ENCODE measurements at places on chromosomes 13 and 19.

DNA sequence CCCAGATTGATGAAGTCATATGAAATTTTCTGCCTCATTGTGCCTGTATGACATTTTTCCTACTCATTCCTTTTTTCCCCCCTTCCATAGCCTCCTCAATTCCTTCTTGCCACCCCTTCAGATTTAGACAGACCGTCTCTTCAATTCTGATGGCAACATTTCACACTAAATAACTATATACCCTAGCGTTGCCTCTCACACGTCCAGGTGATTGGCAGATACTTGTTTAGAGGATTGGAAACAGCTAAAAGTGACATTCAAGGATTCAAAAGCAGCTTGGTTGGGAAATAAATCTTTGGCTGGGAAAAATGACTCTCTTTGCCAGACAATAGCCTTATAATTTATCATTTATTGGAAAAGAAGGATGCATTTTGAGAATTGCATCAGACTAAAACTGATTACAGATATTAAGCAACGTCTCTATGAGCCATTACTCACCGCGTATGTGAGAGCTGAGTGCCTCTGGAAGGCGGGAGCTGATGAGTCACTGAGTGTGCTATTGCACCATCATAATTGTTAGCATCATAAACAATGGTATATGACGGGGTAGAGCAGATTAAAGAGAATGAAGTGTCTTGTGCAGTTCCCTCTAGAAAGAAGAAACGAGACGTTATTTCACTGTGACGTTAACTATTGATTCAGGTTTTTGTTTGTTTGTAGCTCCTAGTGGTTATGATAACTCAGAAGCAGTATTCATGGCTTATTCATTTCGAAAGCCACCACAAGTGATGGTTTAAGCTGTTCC is 61.1 kb upstream of the FAM216B start:
- no peak for DNase-seq

GRCh38 chr13:77915686-77916085 is 2.9 kb downstream of the EDNRB start:
- no peak for DNase-seq

- peak; percentile 93 for DNase-seq
Measured at GRCh38 chr19:9309974-9310446, 372 bp upstream of the ZNF699 start.

- no peak for DNase-seq
Measured at GRCh38 chr19:51179256-51179655, 37.2 kb downstream of the SIGLEC7 start.

DNA sequence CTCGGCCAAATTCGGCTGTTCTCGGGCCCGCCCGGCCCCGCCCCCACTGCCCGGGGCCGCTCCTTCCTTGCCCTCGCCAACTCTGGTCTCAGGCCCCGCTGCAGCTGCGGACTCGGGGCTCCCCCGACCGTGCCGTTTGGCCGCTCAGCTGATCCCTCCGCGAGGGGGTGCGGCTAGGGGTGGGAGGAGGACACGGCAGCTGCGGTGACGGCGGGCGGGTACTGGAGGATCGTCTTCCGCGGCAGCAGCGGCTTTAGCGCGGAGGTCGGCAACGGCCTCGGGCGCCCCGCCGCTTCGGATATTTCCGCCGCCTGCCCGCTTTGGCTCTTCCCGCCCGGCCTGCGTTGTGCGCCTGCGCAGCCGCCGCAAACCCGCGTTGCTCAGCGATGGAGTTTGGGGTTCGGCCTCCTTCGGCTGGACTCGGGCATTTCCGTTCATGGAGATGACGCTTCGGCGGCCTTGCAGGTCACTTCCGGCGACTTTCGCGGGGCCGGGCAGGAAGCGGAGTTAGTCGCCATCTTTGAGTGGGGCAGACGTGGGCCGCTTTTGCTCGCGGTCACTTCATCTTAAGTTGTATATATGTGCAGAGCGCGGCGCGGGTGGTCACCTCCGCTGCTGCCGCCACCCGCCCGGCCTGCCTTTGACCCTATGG is 338 bp upstream of the UBE2M start:
- DNase-seq = peak; percentile 99

DNA sequence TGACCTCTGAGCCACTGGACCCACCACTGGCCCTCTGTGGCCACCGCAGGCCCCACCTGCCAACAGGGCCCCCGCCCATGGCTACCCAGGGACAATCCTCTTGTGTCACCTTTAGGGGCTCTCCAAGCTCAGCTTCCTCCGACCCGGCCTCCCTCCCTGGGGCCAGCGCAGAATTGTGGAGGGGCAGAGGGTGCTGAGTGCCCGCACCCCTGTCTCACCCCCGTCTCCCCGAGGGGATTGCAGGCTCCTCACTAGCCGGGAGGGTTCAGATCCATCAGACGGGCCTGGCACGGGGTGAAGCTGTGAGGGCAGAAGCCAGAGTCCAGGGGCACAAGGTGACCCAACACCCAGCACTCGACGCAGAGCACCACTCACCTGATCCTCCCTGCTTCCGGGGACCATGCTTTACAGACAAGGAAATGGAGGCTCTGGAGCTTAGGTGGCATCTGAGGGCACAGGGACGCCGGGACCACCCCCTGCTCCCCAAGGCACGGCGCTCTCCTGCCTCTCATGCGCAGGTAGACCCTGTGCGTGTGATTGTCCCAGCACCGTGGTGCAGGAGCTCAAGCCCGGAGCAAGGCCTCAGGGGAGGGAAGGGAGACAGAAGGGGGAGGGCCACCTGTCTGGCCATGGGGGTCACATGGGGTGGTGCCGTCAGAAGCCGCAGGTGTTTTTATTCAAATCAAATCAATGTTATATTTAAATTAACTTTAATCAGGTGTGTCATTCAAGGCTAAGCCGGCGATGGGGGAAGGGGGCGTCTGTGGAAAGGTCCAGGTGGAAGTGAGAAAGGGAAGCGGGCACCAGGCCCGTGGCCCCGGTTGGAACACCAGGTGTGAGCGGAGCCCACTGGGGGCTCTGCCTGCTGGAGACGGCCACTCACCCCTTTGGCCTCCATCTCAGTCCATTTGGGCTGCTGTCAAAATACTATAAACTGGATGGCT is 21.6 kb upstream of the SPACA7 start:
- DNase-seq = no peak

DNA sequence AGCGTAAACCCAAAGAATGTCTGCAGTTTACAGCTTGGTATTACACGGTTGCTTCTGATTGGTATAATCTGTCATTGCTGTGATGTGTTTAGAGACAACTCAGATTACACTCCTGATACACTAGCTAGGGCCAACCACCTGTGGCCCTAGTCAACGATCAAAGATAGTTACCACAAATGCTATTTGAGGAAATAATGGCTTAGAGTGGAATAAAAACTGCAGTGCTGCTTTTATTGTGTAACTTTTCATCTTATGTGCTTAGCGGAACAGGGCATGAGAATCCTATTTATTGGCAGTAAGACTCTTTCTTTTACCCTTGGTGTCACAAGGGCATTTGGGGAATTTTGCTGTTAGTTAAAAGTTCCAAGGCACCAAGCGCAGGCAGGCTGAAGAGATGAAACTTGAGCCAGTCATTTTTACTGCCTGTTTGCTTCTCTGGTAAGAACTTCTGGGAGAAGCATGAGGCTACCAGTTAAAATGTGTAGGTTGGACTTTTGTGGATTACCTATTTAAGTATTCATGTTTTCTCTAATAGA is 363.3 kb downstream of the KCNRG start:
- DNase-seq = no peak

DNA sequence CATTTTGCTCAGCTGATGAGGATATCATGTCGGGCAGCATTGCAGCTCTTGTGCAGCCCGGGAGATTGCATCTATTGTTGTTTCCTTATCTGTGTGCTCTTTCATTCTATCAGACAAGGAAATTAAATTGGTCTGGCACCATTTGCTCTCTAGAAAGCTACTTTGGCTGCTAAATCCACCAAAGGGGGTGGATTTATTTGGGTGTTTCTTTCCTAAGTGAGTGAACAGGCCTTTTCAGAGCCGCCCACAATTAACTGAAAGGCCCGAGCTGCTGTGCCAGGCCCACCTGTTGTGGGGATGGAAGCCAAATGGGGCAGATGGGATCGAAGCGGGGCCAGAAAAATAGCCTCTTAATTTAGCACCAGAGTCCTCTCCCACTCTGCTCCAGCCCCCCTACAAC is 99.4 kb downstream of the DNAJC15 start:
- DNase-seq = no peak

- peak; percentile 71 for DNase-seq
Measured at GRCh38 chr19:46404055-46404752, 9.2 kb downstream of the CCDC8 start.

GRCh38 chr13:53759016-53759415 is 730.4 kb downstream of the OLFM4 start:
- DNase-seq = no peak

DNA sequence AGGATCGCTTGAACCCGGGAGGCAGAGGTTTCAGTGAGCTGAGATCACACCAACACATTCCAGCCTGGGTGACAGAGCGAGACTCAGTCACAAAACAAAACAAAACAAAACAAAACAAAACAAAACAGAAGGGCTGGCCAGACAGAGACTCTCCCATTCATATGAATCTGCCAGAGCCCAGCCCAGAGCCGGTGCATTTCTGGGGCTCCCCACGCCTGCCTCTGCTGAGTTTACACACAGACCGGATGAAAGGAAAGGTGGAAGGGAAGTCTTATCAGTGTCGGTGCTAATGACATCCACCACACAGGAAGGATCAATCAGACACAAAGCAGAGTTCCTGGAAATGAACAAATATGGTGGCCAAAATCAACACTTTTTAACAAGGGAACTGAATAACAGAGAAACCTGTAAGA is 6.8 kb downstream of the TRAPPC6A start:
- no peak for DNase-seq

- DNase-seq = no peak
Measured at GRCh38 chr13:23695196-23695595, 125.0 kb downstream of the TNFRSF19 start.

GRCh38 chr19:55088543-55089341 is 13.1 kb downstream of the EPS8L1 start:
- peak; percentile 70 for DNase-seq

- no peak for DNase-seq
Measured at GRCh38 chr13:75855216-75855615, 219.1 kb downstream of the LMO7 start.

DNA sequence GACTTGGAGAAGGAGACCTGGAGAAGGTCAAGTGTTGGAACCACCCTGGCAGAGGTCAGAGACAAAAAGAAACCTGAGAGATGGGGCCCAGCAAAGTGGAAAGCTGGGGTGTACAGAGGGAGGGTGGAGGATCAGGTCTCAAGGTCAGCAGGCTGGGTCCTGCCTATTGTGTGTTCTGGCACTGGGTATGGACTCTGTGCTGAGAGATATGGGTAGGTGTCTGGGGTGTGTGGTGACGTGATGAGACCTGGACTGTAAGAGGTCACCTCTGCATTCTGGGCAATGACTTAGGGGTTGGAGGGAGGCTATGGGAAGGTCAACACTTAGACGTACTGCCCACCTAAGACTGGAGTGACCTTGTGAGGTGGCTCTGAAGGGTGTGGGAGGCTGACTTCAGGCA is 88.1 kb downstream of the SCGB2B2 start:
- no peak for DNase-seq

DNA sequence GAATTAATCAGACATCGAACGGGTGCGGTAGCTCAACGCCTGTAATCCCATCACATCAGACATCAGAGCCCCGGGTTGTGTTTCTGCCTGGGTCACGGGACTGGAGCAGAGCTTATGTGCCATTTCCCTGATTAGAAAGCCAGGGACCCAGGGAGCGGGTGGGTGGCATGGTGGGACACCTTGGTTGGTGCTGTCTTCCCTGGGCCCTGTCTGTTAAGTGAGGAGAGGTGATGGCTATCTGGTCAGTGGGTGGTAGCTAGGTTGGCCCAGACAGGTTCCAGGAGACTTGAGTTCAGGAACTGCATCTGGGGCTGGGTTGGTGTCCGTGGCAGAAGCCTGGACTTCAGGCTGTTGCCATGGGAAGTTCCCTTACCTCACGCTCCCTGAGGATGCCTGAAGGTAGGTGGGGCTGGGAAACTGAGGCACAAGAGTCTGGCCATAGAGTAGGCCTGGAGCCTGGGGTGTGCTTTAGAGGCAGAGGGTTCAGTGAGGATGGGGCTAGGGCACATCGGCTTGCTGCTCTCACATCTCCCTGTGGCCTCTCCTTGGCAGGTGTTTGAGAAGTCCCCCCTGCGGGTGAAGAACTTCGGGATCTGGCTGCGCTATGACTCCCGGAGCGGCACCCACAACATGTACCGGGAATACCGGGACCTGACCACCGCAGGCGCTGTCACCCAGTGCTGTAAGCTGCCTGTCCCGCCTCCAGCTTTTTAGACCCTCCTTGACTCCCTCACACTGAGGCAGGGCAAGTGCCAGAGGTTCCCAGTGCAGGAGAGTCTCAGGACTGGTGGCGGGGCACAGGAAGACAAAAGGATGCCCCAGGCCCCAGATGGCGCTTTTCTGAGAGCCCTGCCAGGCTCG is 2.1 kb downstream of the RPL18A start:
- DNase-seq = no peak

GRCh38 chr19:287381-287871 is 3.8 kb downstream of the PLPP2 start:
- peak; percentile 45 for DNase-seq

DNA sequence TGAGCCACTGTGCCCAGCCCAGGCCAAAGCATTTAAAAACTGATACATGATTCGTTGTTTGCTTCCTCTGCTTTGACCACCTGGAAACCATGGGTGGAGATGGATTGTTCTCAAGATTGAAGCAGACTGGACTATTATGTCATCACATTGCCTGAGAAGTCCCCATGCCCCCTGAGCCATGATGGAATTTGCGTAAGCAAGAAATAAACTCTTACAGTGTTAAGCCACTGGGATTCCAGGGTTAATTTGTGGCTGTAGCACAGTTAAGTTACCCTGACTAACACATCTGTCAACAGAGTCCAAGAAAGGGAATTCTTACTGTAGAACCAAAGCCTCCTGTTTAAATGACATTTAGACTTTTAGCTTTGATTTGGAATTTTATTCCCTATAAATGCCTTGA is 19.4 kb upstream of the DHRS12 start:
- no peak for DNase-seq

Data from heart left ventricle (tissue), 16 donors.